ENCODE measurements at places on chromosomes 7 and 10.
A peak's percentile ranks its signal among the peaks of the same experiment; 100 is the strongest.

DNA sequence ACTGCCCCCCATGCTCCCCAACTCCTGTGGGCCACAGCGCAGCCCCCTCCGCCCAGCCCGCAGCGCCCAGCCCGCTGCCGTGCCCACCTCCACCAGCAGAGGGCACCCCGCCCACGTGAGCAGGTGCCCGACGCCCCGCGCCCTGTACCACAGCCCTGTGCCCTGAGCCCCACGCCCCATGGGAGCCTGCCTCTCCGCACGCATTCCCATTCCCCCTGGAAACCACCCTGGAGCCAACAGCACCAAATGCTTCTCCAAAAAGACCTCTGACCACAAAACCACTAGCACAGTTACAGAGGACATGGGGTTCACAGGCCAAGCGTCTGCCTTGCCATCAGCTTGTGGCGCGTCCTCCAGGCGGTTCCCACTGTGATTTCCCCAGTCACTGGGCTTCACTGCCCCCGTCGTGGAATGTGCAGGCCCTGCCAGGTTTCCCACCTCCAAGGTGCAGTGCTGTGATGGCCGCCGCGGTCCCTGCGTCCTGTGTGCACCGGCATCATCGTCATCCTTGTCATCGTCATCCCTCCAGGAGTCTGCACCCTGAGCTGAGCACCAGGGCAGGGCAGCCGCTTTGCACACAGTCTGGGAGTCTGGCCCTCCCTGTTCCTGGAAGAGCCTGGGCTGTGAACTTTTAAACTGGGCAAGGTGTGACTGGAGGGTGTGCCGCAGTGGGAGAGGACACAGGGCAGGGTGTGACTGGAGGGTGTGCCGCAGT is 61.7 kb downstream of the PWWP2B start:
- no peak for DNase-seq

GRCh38 chr7:27030393-27031050 is 65.3 kb downstream of the HOXA1 start:
- DNase-seq = no peak

- peak; percentile 25 for DNase-seq
Observed at GRCh38 chr10:63528084-63528744, 7.0 kb downstream of the REEP3 start.

GRCh38 chr10:34954142-34954541 is 136.0 kb downstream of the CUL2 start:
- DNase-seq = no peak

GRCh38 chr10:4498711-4499251 is 327.2 kb upstream of the AKR1E2 start:
- no peak for DNase-seq

DNA sequence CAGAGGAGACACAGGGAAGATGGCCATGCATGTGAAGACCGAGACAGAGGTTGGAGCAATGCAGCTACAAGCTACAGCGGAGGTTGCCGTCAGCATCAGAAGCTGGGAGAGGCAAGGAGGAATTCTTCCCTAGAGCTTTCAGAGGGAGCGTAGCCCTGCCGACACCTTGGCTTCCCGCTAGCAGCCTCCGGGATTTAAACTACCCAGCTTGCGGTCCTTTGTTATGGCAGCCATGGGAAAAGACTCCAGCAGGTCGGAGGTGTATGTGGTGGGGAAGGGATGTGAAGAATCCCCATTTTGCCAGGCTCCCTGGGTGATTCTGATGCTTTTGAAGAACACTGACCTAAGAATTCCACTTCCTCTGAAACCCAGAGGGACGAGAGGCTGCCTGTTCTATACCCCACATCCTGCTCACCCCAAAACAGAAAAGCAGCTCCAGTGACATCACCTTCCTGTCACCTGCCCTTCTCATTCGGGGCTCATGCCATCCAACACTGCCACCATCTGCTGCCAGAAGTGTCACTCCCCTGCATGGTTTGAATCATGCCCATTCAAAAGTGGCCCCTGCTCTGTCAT is 3.3 kb upstream of the SEPHS1 start:
- DNase-seq = no peak

DNA sequence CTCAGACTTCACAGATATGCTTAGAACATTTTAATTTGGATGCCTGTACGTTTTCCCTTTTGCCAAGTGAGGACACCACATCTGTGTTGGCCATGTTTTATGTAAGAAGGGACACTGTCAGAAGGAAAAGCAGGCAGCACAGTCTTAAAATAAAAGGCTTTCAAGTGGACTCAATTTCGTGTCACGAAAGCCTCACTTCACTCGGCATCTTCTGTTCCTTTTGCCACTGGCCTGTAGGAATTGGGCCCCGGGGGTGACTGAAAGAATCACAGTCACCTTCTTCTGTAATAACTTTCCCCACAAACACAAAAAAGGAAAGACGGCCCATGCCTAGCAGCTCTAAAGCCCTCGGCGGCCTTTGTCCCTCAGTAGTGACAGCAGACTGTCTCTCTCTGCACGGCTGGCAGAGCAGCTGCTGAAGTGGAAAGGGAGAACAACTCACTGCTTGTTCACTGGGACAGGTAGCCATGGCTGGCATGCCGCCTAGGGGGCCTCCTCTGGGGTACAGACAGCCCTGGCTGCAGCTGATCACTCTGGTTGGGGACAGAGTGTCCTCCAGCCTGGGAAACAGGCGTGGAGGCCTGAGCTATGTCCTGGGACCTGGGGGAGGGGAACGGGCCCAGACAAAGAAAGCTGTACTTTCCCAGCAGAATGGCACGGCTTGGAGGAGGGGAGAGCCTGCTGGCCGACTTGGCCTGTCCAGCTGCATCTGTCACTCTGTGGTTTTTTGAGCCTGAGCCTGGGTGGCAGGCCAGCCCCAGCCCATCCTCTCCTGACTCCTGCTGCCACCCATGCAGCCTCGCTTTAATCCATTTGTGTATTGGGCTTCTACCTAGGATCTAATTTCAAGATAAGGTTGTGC is 4.4 kb downstream of the RASSF4 start:
- no peak for DNase-seq

DNA sequence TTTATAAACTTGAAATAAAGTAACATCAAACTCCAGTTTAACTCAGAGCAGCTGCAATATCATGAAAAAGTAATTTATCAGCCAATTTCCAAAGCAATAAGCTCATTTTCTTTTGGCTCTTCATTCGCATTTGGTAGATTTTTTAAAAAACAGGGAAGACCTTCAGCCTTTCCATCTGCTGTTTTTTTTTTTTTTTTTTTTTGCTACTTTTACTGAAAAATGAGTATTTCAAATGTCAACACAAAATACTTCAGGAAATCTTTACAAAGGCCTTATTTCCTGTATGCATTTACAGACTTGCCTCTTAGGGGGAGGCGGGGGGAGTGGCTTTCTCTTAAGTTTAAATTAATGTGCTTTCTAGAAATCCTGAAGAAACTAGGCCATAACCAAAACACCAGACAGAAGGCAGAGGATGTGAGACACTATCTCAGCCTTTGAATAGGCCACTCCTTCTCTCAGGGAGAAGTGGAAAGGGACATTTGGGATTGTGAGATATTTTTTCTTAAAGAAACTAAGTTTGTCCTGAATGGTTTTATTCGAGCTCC is 91.8 kb downstream of the COL28A1 start:
- DNase-seq = no peak

DNA sequence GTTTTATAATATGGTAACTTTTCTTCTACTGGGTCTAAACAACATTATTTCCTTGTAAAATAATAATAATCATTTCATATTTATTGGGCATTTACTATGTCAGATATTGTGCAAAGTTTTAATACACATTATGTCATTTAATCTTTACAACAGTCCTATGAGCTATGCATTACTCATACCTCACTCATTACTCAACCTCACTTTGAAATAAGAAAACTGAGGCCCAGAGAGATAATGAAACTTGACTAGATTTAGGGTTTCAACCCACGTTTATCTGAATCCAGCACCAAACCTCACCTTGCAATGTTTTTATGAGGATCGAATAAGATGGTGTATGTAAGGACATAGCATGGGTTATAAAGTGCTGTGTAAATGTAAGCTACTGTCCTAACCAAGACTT is 153.2 kb upstream of the SLC13A1 start:
- DNase-seq = no peak

DNA sequence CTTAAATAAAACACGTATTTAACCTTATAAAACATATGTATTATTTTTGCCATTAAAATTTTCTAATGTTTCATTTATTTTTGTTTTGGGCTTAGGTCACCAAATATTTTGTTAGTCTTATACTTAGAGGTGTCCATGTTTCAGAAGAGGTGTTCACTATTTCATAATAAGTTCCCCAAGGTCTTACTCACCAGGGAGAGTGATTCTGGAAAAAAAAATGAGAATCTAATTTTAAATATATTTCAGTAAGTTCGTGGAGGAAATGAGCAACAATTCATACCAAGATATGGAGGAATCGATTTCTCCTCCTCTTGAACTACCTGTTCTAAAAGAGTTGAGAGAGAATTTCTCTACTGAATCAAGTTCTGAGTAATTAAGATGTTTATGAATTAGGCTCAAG is 271.6 kb upstream of the SLC26A5 start:
- DNase-seq = no peak

- no peak for DNase-seq
Observed at GRCh38 chr7:84009051-84009450, 185.5 kb downstream of the SEMA3A start.

GRCh38 chr7:107976620-107977019 is 26.3 kb downstream of the LAMB1 start:
- no peak for DNase-seq

DNA sequence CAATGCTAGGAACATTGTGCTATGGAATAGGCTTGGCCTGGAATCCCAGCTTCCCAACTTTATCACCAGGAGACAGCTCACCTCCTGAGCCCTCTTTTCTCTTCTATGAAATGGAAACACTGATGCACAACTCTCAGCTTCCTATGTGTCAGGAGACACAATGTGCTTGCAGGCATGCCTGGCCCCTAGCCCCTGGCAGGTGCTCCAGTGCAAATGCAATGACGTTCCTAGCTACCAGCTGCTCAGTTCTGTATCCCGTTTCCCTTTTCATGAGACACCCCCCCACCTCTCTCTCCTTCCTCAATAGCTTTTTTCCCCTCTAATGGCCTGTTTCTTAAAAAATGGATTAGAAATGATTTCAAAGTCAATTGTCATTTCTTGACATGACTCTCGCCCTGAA is 30.7 kb downstream of the HABP2 start:
- no peak for DNase-seq

- peak; percentile 59 for DNase-seq
Observed at GRCh38 chr7:91852263-91852741, 28.2 kb downstream of the MTERF1 start.

DNA sequence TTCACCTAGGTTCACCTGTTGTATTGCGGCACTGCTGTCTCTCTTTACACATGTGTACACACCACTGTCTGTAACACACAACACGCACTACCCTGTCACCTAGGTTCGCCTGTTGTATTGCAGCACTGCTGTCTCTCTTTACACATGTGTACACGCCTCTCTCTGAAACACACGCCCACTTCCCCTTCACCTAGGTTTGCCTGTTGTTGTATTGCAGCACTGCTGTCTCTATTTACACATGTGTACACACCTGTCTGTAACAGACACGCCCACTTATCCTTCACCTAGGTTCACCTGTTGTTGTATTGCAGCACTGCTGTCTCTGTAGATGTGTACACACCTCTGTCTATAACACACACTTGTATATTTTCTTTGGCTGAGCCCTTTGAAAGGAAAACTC is 51.5 kb downstream of the WDR37 start:
- DNase-seq = no peak

- no peak for DNase-seq
Observed at GRCh38 chr7:130606161-130606560, 62.4 kb downstream of the COPG2 start.

All from Kasumi-1 (cell line).